ENCODE measurements at places on chromosomes 4 and X. TPM values are rescaled to one million over a fixed set of nuclear protein-coding genes. Genes with fewer than 3 reads are reported as not detected.

DNA sequence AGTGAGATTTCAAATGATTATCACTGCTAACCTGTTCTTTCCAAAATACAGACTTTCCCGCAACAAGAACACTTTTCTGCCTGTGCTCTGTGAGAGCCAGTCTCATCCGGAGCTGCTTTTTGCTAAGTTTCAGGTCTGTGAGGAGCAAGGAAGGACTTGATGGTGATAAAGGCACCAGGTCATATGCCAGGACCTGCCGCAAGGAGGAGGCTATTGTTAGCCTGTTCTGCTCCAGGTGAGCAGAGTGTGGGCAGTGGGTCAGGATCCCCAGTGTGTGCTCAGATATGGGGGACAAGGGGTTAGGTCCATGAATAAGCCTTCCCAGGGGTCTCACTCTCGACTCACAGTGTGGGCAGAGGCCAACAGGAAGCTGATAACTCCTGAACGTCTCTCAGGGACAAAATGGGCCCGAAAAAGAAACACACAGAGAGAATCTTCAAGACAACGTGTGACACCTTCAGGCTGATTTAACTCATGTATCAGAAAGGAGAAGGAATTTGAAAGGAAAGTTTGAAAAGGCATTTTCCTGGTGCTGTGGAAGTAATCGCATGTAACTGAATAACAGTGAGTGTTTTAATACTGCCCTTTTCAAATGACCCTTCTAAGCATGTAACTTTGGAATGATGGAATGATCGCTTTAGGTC, 57.7 kb upstream of the PDLIM3 start:
- DNase-seq, result no peak

DNA sequence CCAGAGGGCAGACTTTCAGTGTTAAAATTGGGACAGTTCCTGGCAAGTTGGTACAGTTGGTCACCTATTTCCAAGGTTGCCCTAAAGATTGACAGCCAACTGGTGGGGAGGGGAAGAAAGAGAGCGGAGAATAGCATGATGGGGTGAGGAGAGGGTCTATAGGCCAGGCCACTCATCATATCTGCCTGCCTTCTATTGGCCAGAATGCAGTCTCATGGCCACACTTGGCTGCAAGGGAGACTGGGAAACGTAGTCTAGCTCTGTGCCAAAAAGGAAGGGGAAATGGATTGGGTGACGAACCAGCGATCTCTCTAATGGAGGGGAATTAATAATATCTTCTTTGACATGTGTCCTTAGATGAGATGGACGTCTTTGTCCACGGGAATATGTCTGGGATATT, 197.4 kb upstream of the ATP6AP2 start:
- DNase-seq, result no peak

GRCh38 chr4:95551653-95552052, 2.9 kb upstream of the UNC5C start:
- DNase-seq, result no peak

- DNase-seq, result peak; percentile 98
Observed at GRCh38 chr4:158121161-158121579, 51.7 kb downstream of the GASK1B start.

DNA sequence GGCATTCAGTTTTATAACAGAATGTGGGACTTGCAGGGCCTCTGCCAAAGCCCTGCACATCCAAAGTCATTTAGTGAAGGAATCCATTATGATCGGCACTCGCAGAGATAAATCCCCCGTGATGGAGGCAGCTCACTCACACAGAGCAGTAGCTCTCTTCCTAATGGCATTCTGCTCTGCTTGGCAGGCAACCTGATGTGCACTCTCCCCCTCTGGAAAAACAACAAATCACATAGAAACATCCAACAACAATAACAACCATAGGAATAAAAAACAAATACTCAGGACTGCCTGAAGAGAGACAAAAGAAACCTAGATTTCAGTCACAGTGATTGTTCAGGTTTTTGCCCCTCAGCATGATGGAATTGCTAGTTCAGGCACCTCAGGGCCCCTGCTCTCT, 59.7 kb downstream of the NAA11 start:
- DNase-seq, result no peak

DNA sequence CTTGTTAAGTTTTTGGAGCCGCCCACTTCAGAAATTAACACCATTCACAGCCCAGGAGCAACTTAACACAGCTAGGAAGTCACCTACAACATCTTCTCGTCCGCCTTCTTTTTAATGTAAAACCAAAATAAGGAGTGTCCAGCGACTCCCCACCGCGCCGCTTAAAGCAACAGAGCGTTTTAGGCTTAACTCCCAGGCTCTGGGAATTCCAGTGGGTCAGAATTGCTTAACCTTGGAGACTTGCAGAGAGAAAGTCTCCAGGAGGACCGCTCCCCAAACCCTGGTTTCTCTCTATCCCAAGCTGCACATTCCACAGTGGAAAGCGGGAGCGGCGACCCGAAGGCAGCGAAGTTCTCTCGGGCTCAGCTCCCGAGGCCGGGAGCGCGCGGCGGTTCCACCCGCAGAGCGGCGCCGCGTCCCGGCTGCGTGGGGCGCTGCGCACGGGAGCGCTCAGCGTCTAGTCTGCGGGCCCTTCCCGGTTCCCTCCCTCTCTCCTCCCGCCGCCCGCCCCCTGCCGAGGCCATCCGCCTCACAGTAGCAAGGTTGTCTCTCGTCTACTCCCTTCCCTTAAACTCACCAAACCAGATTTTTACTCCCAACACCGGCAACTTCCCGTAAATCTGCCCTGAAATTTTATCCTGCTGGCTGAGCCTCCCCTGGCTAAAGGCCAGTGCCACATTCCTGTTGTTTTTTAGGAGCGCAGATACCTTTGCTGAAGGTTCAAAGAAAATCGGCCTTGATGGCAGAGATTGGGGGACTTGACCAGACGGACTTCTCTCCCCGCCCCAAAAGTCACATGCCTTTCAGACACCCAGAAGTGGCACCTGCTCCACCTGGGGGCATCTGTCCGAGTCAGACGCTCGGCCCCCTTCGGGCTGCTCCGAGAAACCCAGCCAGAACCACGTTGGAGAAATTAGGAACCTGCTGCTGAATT, at the start of gene RBM47:
TSS of gene RBM47 (minus strand) at position 464 of the 934 bp plus-strand sequence. CDS start 190,971 bp downstream, outside the sequence.
- DNase-seq, result peak; percentile 77

DNA sequence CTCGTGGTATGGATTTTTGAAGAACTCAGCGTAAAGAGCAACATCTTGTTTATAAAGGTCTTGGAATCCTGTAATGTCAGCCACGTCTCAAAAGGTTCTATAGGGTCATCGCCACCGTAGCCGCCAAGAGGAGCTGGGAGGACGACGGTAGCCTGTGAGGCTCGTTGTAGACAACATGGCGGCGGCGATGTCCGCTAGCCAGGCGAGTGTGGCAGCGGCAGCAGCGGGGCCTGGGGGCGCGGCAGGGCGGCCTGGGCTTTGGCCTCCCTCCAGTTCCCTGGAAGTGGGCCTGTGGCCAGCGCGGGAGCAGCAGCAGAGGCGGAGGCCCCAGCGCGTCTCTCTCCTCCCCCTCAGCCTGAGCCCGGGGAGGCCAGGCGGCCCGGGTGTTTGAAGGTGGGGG, 143.5 kb upstream of the PBDC1 start:
- no peak for DNase-seq

DNA sequence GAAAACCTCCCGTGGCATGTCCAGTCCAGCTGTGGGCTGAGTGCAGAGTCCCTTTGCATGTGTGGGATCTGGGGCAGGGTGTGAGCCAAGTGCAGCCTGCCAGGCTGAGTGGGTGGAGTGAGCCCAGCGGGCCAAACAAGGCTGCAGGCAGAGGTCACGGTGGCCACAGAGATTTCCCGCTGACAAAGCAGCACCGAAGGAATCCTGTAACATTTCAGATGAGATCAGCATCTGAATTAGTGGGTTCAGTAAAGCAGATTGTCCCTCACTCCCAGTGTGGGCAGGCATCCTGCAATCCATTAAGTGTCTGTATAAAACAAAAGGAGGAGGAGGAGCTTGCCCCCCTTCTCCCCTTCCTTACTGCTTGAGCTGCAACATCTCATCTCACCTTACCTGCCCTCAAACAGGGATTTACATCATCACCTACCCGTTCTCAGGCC, 324.4 kb downstream of the FAT4 start:
- peak; percentile 18 for DNase-seq

DNA sequence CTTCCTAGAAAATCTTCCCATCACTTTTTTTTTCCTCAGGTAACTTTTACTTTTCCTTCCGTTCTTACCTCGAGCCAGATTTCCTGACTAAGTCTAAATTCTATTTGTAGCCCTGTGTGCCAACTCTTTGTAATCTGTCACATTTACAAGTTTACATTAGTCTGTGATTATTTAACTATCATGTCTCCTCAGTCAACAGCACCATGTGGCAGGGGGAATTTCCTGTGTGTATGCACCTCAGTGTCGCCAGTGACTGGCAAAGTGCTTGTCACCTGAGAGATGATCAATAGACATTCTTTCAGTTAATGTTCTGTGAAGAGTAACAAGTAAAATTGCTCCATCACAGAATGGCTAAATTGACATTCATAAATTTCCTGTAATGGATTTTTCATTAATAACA, 468.5 kb downstream of the PDGFC start:
- DNase-seq, result no peak

- no peak for DNase-seq
Observed at GRCh38 chrX:129783291-129783713, 3.6 kb downstream of the SASH3 start.

The KCNIP4 gene
- 9.1 TPM for total RNA-seq
